ENCODE measurements at places on chromosomes 6 and 20. TPM values are rescaled to one million over a fixed set of nuclear protein-coding genes. Genes with fewer than 3 reads are reported as not detected.

The CTCFL gene
- 0.27 TPM for total RNA-seq

The KCNG1 gene
- 3.4 TPM for total RNA-seq

The CCN2 gene
- 93.1 TPM for total RNA-seq

The ZNF831 gene
- 0.16 TPM for total RNA-seq

The PPP1R16B gene
- total RNA-seq, result 7.5 TPM

The TSPO2 gene
- not detected for total RNA-seq

The KHDRBS2 gene
- total RNA-seq, result 21.8 TPM

The NDUFAF5 gene
- total RNA-seq, result 36.1 TPM

The ALDH5A1 gene
- total RNA-seq, result 17.5 TPM

The PPP1R14C gene
- total RNA-seq, result 5.1 TPM

The SMLR1 gene
- not detected for total RNA-seq

The SIRPD gene
- total RNA-seq, result not detected

The CTAGE9 gene
- total RNA-seq, result not detected

The SLC35F1 gene
- 51.7 TPM for total RNA-seq

The ANKS1A gene
- 41.0 TPM for total RNA-seq

The GATA5 gene
- not detected for total RNA-seq

The CFAP206 gene
- 3.4 TPM for total RNA-seq

The ZBTB22 gene
- total RNA-seq, result 26.7 TPM

The RPS18 gene
- total RNA-seq, result 1,580 TPM

The EGFL8 gene
- total RNA-seq, result 21.4 TPM

The PLCB4 gene
- total RNA-seq, result 73.8 TPM

The STAU1 gene
- total RNA-seq, result 81.9 TPM

The SCGN gene
- 0.82 TPM for total RNA-seq

The CCM2L gene
- total RNA-seq, result 4.8 TPM

The SAPCD1 gene
- 3.8 TPM for total RNA-seq

The TMEM74B gene
- total RNA-seq, result 7.1 TPM

The BPIFB4 gene
- total RNA-seq, result 0.22 TPM

The VSX1 gene
- total RNA-seq, result 131 TPM

The C6orf58 gene
- total RNA-seq, result not detected

The RAB44 gene
- 0.33 TPM for total RNA-seq

The KHDC1L gene
- 1.0 TPM for total RNA-seq

The MAP7 gene
- 40.2 TPM for total RNA-seq

The OXT gene
- not detected for total RNA-seq

The SLC22A7 gene
- total RNA-seq, result not detected

The DEFB129 gene
- total RNA-seq, result not detected

The CRYBG1 gene
- 5.7 TPM for total RNA-seq

The MUC22 gene
- 0.11 TPM for total RNA-seq

The OSER1 gene
- total RNA-seq, result 46.2 TPM

The PSORS1C1 gene
- 0.22 TPM for total RNA-seq

The FHL5 gene
- 0.60 TPM for total RNA-seq

The GSTA2 gene
- not detected for total RNA-seq

The SLC35D3 gene
- total RNA-seq, result 4.9 TPM

The MCHR2 gene
- total RNA-seq, result not detected

The DDX43 gene
- total RNA-seq, result 0.27 TPM

The SOBP gene
- 23.9 TPM for total RNA-seq

The CRISP2 gene
- total RNA-seq, result 0.55 TPM

The SUMO4 gene
- 16.1 TPM for total RNA-seq

The ADGRF1 gene
- total RNA-seq, result 3.2 TPM

All from camera-type eye (tissue), 1 donor.